ENCODE measurements at places on chromosomes 16 and 17. TPM values are rescaled to one million over a fixed set of nuclear protein-coding genes. Genes with fewer than 3 reads are reported as not detected.

THOC6 gene
- polyA plus RNA-seq, result 53.2 TPM

SREBF1 gene
- 159 TPM for polyA plus RNA-seq

C17orf78 gene
- polyA plus RNA-seq, result not detected

NETO2 gene
- 71.5 TPM for polyA plus RNA-seq

HASPIN gene
- 12.0 TPM for polyA plus RNA-seq

PRSS21 gene
- not detected for polyA plus RNA-seq

CACNG1 gene
- 0.09 TPM for polyA plus RNA-seq

CLDN7 gene
- 0.97 TPM for polyA plus RNA-seq

LDHD gene
- 0.83 TPM for polyA plus RNA-seq

- no peak for DNase-seq
Observed at GRCh38 chr17:64573214-64573613, 66.4 kb downstream of the CEP95 start.

DNA sequence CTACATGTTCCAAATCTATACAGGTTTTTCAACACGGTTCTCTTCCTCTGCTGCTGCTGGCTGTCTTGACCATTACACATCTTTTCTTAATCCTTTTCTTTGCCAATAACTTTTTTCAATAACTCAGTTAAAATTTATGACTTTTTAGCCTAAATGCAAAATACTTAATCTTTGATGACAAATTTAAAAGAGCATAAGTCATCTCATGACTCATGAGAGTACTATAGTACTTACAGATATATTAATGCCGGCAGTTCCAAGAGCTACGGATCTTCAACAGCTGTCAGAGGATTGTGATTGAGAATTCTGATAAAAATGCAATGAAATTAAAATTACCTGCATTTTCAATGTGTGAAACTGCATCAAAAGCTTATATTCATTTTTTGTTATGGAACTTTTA lies 105.5 kb downstream of the KPNA2 start:
- DNase-seq, result no peak

DNA sequence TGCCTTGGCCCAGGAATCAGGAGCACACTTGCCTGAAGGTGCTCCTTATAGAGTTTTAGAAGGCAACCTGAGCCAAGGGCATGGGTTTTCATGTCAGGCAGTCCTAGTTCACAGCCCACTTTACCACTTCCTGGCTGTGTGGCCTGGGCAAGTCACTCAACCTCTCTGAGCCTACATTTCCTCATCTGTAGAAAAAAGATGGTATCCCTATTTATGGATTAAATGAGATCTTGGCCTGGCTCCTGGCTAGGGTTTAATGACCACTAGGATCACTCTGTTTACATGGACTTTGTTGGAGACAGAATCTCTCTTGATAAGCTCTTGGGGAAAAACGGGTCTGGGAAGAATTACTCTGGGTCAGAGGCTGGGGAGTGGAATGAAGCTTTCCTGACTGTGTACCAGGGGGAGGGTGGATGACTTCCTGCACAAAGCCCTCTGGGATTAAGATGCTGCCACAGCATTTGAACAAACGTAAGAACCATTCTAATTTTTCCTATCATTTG lies 2.3 kb downstream of the MT2A start:
- no peak for DNase-seq

- no peak for DNase-seq
Observed at GRCh38 chr17:74987909-74988711, 678 bp downstream of the CDR2L start.

- no peak for DNase-seq
Observed at GRCh38 chr16:88780142-88781062, 4.6 kb downstream of the PIEZO1 start.

GRCh38 chr16:11494029-11494428 lies 92.7 kb downstream of the LITAF start:
- DNase-seq, result no peak

GRCh38 chr17:39018267-39019134 lies 51.3 kb upstream of the FBXO47 start:
- DNase-seq, result no peak

- no peak for DNase-seq
Observed at GRCh38 chr16:58265480-58266052, 29.3 kb downstream of the PRSS54 start.

- DNase-seq, result no peak
Observed at GRCh38 chr16:72302332-72302731, 130.4 kb upstream of the PMFBP1 start.

DNA sequence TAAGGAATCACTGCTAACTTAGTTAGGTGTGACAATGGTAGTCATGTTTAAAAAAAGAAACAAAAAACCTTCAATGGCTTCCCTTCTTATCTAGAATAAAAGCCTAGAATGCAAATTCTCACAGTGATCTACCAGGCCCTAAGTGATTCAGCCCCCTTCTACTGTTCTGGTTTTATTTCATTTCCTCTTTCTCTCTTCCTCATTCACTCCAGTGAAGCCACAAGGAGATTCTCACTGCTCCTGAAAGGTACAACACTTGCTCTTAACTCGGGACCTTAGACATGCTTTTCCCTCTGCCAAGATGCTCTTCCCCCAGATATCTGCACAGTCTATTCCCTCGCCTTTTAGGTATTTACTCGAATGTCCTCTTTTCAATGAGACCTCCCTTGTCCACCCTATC lies 3.7 kb downstream of the PIGS start:
- DNase-seq, result no peak

- no peak for DNase-seq
Observed at GRCh38 chr17:66953630-66954020, 10.9 kb upstream of the CACNG4 start.

DNA sequence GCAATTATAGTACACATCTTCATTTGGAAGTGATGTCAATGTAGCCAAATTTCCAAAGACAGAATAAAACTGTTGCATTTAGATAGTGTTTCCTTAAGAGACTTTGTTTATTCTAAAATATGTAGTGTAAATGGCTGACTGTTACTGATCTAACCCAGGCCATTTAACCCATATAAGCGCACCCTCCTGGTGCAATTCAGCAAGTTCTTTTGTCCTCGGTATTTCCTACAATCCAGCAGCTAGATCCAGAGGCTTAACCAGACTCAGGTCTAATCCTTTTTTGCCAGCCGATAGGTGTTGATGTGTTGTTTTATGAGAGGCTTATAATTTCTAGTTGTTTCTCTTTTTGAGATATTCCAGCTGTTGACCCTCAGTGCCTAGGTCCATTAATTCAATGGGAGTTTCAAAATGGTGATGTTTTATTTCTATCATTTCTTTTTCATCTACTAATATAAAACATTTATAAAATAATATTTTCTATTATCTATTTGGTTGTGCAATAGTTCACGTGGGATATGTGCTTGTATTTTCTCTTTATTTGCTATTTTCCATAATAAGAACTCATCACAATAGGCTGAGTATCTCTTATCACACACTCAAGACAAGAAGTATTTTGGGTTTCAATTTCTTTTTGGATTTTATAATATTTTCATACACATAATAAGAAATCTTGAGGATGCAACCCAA lies 14.5 kb downstream of the ABCA9 start:
- DNase-seq, result no peak

GRCh38 chr17:62998166-62998565 lies 32.1 kb downstream of the TANC2 start:
- DNase-seq, result no peak

GRCh38 chr17:69427486-69428197 lies 13.1 kb downstream of the MAP2K6 start:
- no peak for DNase-seq

DNA sequence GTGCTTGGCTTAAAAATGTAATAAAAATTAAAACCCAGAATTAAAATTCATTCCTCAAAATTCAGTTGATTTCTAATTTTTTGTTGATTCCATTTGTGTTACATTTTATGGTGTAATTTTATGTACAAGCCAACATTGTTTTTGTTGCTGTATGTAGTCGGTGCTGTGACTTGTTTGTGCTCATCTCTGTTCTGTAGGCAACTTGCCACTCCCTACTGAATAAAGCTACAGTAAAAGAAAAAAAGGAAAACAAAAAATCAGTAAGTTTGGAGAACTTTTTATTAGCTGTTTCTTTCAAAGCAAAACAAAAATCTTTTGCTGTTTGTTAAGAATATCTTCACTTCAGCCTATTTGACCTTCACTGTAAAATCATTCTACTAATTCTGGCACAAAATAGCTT lies 44.3 kb downstream of the OMG start:
- no peak for DNase-seq

GRCh38 chr17:18916816-18917500 lies 35.0 kb upstream of the SLC5A10 start:
- no peak for DNase-seq

DNA sequence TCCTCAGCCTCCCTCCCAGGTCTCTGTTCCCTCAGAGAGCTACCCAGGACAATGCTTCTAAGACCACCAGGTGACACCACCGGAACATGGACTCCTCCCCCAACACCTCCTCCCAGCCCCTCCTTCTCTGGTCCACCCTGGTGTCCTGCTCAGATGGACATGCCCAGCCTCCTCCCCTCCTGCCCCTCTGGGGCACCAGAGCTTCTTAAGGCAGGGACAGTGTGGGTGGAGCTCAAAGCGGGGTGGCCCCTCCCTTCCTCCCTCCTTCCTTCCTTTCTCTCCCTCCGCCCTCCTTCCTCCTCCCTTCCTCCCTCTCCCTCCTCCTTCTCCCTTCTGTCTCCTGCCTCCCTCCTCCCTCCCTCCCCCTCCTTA lies 22.7 kb downstream of the TRPV3 start:
- peak; percentile 54 for DNase-seq

DNA sequence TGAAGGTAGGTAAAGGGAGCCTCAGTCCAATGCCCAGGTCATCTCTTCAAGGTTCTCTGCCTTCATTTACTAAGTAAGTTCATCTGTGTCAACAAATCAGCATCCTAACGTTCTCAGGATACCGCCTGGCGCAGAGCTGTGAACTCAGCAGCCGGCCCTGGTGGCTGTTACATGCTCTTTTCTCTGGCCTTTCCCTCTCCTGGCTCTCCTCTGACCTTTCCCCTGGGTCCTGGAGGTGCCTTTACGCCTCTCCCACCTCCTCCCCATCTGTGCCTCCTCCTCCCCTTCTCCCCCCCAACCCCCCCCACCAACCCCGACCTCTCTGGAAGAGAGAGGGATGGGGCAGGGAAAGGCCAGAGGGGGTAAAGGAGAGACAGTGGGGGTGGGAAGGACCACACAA lies 19.5 kb downstream of the COTL1 start:
- DNase-seq, result no peak

DNA sequence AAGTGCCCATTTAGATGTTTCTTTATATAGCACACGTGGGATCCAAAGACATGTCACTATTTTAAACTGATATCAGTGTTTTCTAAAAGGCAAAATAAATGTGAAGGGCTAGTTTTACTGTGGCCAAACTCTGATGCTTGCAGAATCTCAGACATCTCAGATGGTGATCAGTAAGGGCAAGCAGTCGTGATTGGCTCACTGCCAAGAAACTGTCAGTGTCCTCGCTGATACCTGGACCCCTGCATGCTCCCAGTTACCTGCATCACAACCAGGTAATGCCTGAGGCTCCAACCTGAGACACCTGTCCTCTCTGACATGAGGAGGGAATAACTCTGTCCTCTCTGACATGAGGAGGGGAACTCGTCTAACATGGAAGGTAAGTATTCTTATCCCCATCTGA lies 114.0 kb downstream of the SPECC1 start:
- DNase-seq, result no peak

DNA sequence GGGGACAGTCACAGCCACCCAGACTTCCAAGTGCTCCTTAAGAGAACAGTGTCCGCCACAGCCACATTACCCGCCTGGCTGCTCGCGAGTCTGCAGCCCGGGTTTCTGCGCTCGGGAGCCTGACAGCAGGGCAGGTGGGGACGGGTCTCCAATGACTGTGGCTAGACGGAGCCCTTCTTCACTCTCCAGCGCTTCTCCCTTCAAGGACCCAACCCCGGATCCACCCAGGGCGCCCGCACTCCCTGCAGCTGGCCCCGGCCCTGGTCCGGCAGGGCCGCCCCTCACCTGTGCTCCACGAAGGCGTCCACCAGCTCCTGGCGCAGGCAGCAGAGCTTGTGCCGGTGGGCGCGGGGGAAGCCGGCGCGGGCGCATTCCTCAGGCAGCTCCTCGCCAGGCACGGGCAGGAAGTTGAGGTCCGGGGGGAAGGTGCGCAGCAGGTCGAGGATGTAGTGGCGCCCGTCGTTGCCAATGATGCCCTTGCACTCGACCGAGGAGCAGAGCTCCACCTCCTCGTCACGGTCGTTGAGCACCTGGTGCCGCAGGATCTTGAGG lies 13.9 kb downstream of the CLUH start:
- no peak for DNase-seq

DNA sequence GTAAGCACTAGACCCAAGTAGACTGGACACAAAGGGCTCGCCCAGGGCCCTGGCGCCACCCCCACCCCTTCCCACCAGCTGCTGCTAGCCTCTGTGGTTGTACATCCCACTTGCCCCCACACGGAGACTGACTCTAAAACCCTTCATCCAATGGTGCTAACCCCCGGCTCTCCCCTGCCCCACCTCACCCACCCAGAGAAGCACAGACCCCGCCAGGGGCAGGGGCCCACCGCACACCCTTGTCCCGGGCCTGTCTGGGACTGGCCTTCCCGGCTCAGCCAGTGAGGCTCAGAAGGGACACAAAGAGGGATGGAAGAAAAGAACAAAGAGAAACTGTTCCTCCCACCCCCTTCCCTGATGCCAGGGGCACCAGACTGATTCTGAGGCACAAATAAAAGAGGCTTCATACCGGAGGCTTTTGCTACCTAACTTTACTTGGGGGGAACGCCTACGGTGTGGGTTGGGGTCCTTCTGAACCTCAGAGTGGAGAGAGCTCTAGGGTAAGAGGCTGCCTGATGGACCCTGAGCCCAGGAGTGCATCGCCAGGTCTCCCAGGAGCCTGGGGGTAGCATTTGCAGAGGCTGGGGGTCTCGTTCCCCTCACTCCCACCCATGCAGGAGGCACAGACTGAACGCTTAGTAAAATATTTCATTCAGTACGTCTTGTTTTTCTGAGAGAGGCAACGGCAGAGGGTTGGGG lies 8.2 kb downstream of the CORO6 start:
- DNase-seq, result no peak

DNA sequence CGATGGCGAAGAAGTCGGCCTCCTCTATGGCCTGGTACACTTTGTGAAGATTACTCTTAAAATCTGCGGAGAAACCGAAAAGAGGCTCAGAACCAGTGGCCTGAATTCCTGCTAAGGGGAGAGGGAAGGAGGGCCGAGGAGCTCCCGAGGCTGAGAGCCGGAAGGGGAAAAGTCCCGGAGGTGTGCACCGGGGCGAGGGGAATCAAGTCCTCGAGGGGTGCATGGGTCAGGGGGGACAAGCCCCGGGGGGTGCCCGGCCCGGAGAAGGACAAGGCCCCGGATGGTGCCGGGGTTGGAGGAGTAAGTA lies 495 bp downstream of the PARN start:
- no peak for DNase-seq

- peak; percentile 95 for DNase-seq
Observed at GRCh38 chr17:35433075-35433894, 985 bp upstream of the SLFN12 start.
